ENCODE measurements at places on chromosomes 5 and 9.

DNA sequence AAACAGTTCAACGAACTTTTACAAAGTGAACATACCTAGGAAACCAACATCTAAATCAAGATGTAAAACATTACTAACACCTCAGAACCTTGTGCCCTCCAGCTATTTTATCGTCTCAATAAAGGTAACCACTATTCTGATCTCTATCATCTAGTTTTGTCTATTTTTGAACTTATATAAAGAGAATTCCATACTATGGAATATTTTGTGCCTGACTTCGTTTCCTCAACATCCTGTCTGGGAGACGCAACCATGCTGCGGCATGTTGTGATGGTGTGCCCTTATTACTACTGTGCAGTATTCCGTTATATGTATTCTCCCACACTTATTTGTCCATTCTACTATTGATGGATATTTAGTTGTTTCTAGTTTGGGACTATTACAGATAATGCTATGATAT is 99.2 kb downstream of the NR6A1 start:
- DNase-seq: no peak

GRCh38 chr5:102537011-102537410 is 38.2 kb upstream of the SLCO6A1 start:
- no peak for DNase-seq

DNA sequence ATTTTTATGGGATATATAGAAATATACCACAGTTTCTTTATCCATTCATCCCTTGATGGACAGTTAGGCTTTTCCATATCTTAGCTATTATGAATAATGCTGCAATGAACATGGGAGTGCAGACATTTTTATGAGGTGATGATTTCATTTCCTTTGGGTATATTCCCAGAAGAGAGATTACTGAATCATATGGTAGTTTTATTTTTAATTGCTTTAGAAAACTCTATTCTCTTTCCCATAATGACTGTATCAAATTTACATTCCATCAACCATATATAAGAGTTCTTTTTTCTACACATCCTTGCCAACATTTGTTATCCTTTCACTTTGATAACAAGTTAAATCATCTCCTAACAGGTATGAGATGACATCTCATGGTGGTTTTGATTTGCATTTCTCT is 821.6 kb downstream of the TLE1 start:
- peak; percentile 76 for DNase-seq

- DNase-seq: no peak
These were observed 9.0 kb upstream of the INPP5E start for GRCh38 chr9:136448655-136449054.

GRCh38 chr5:11890777-11891176 is 13.5 kb downstream of the CTNND2 start:
- no peak for DNase-seq

GRCh38 chr9:105114318-105114717 is 130.1 kb upstream of the SLC44A1 start:
- no peak for DNase-seq

DNA sequence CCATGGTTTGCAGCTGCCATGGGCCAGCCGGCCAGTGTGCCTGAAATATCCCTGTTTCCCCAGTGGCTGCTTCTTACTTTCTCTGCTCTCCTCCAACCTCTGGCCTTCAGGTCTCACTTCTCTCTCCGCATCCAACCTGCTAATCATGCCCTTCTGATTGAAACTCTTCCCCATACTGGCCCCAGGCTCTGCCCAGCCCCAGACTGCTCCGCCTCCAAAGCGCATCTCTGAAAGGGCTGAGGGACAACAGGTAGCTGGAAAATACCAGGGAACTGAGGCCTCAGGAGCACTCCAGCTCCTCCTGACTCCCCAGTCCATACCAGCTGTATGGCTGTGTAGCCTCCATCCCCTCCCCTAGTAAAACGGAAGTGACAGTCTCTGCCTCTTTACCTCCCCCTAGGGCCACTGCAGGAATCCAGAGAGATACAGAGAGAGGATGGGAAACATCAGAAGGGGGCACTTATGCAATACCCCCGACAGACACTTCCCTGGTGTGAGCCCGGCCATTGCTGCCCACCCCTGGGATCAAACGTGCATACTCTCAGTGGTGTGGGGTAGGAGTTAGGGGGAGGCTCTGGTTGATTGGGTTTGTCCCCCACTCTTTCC is 34.2 kb downstream of the PAX5 start:
- no peak for DNase-seq

DNA sequence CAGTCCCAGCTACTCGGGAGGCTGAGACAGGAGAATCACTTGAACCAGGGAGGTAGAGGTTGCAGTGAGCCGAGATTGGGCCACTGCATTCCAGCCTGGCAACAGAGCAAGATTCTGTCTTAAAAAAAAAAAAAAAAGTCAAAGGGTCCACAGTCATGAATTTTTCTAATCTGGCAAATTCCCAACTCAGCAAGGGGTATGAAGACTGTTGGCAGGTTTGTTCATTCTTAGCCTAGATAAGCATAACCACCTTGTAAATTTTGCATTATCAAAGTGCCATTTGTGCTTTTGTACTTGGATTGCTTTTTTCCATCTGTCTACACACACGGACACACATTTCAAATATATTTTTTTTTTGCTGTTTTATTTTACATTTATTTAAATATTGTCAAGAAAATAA is 299.8 kb upstream of the NUDT12 start:
- peak; percentile 72 for DNase-seq

DNA sequence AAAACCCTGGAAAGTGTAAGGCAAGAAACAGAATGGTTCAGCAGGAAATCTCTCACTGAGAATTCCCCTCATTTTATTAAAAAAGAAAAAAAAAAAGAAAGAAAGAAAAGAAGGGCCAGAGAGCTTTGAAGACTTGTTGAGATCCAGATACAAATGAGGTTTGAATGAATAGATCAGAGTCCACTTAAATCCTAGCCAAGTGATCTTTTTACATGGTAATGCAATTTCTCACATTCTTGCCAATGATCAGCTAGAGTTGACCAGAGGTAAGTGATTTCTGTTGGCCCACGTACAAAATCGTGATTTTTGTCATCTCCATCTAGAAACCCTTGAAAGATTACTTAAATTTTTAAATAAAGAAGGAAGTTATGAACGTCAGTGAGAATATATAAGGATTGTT is 261.5 kb upstream of the PCSK5 start:
- no peak for DNase-seq

DNA sequence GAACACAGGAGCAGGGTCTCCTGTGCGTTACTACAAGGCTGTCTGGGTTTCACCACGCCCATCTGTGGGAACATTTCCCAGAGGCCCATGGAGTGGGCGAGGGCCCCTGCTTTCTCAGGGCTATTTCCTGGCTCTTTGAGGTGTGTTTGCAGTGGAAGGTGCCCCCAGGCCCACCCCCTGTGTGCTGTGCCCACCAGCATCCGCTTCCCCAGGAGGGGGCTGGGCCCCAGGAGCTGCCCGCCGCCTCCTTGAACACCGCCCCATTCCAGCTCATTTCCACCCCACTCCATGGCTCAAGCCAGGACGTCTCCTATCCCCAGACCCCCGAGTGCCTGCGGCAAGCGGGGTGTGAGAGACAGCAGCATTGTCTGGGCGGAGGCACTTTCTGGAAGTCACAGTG is 70.5 kb downstream of the NEK6 start:
- no peak for DNase-seq

- peak; percentile 73 for DNase-seq
These were observed 6.3 kb upstream of the MXD3 start for GRCh38 chr5:177317959-177318377.

GRCh38 chr9:137293482-137294090 is 8.5 kb downstream of the NRARP start:
- DNase-seq: no peak

DNA sequence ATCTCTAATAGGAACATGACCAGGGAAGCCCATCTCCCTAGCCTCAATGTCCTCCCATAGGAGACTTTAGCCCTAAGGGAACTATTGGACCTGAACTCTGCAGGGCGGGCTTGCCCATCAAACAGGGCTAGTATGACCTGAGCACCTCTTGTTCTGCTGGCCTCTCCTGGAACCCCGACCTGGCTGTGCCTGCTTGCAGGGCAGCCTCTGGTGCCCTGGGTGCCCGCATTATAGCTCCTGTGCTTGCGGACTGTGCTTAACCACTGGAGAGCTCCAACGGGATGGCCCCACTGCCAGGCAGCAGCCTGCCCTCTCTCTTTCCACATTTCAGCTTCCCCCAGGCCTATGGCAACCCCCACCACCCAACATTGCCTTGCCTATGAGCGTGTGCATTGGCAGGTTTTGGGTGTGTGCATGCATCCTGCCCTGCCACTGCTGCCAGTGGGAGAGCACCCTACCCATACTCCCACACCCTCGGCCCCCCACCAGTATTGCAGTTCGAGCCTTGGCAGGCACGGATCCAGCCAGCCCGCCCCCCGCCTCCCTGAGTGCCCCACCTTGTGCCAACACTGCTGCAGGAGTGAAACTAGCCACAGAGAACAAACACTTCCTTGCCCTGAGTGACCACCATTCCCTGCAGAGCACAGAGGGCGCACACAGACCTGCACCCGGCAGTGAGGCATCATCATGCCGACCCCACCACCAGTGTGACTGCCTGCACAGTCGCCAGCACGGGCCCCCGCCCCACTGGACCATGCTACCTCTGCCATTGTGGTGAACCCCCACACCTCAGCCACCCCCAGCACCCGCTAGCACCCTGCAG is 1123.8 kb upstream of the CDH6 start:
- no peak for DNase-seq

DNA sequence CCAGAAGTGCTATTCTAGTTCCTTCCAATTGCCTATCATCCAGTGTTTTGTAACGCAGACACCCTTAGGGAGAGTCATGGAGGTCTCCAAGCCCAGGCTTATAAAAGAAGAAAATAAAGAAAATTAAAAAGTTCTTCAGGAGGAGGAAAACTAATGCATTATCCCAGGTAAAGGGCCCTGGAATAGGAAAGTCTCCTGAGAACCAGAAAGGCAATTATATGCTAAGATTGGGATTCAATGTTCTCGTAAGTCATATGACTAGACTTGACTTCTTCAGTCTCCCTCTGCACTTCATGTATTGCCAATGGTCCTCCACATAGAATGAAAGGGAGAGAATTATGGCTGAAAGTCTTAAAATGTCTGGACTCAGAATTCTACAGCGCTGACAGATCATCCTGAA is 154.4 kb upstream of the STK32A start:
- DNase-seq: no peak

- no peak for DNase-seq
These were observed 4.0 kb upstream of the ZBTB34 start for GRCh38 chr9:126856326-126856877.

DNA sequence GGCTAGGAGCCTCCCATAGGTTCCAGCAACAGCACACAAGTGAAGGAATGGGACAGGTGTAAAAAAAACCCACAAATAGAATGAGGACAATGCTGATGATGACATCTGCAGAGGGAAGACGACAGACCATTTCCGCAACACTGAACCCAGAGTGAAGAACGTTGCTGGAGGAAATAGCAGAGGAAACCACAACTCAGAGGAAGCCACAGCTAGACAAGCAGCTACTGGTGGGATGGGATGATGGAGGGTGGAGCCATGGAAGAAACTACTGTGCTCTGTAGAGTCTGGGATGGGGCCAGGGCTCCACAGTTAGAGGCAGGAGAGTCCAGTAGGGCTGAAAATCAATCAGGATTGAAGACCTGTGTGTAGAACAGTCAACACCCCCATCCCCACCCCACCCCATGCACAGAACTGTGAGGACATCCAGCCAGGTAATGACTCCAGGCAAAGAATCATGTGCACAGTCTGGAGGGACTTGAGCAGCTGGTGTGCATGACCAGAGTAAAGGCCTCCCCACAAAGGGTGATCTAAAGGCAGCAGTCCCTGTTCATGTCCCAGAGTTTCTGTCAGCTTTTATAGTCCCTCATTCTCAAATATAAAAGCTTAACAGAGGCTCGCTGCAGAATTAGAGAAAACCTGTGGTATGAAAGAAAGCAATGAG is 65.2 kb upstream of the SPIN1 start:
- DNase-seq: peak; percentile 55

- DNase-seq: no peak
These were observed 32.1 kb upstream of the HSD17B4 start for GRCh38 chr5:119420169-119420568.

- peak; percentile 93 for DNase-seq
These were observed 324.5 kb downstream of the SLIT3 start for GRCh38 chr5:168976311-168976970.

- peak; percentile 26 for DNase-seq
These were observed 2.9 kb downstream of the NR4A3 start for GRCh38 chr9:99824378-99825171.

DNA sequence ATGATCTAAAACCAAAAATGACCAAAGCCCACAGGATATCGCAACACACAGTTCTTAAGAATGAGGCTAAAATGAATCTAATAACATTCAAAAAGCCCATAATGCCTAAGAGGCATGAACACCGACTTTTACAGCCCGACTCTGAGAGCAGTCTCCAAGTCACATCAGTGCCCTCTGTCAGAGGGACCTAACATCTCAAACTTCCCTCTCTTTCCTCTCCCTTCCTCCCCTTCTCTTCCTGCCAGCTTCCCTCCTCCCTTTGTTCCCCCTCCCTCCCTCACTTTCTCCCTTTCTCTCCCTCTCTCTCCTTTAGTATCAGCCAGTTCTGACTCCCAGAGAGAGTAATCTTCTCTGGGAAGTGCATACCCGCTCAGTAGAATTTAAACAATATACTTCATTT is 154.4 kb downstream of the GLIS3 start:
- DNase-seq: no peak

DNA sequence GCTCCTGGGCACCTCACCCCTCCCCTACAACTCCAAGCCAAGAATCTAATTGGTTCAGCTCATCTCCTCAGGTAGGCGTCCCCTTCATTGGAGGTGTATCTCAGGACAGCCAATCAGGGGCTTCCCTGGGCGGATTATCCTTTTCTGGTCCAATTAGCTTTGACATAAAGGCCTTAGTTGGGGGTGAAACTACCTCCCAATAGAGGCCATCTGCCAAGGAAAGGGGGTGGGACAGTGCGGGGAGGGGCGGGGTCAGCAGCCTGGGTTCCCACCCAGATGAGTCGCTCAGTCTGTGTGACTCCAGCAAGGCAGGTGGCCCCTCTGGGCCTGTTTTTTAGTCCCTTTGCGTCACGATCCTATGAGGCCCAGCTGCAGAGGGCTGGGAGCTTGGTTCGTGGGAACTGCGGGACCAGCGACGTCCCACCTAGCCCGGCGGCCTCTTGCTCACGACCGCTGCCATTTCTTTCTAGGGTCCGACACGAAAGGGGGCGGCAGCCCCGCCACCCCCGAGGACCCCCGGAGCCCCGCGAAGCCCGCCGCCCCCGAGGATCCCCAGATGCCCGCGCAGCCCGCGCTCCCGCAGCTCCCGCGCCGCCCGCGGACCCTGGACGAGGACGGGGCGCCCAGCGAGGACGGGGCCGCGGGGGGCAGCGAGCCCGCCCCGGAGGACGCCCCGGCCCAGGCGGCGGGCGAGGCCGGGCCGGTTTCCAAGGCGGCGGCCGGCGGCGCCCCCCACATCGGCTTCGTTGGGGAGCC is 8.9 kb downstream of the PRRT1B start:
- no peak for DNase-seq

GRCh38 chr5:22514231-22514630 is 338.9 kb downstream of the CDH12 start:
- DNase-seq: peak; percentile 2

All from fibroblast of upper back skin (primary cell).